ENCODE measurements at places on chromosomes 5 and 9.

DNA sequence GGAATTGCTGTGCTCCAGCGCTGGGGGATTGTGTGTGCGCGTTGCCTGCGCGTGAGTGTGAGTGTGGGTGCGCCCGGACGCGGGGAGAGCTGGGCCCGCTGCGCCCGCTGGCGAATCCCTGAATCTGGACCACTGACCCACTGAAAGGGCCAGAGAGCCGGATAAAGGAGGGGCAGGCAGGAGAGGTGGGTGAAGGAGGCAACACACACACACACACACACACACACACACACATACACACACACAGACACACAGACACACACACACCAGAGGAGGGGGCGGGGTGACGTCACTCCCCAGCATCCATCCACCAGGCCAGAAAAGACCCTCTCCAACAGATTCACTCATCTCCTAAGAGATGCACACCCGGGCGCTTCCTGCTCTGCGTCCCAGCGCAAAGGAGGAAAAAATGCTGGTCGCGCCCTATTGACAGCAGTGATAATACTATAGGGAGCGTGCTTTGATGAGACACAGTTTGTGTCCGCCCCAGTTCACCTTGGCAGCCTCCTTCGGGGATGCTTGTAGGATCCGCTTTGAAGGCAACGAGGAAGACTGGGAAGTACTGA is 1059.1 kb upstream of the DMAC1 start:
- ATAC-seq, result no peak

GRCh38 chr9:110440796-110441195 is 103.1 kb upstream of the TXNDC8 start:
- no peak for ATAC-seq

DNA sequence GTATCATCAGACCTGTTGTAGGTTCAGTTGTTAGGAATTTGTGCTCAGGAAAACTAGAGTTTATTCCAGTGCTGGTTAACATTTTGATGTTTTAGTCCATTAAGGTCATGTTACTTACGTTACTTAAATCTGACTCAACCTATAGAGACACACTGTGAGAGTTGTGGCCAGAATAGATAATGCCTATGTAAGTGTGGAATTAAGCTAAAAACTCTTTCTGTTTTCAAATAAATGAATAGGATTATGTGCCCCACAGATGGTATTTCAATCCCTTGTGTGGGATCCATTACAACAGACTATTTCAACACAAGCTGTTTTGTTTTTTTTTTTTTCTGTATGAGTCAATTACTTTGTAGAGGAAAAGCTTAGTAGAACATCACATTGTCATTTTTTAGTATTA is 68.1 kb downstream of the MEGF10 start:
- ATAC-seq, result no peak

DNA sequence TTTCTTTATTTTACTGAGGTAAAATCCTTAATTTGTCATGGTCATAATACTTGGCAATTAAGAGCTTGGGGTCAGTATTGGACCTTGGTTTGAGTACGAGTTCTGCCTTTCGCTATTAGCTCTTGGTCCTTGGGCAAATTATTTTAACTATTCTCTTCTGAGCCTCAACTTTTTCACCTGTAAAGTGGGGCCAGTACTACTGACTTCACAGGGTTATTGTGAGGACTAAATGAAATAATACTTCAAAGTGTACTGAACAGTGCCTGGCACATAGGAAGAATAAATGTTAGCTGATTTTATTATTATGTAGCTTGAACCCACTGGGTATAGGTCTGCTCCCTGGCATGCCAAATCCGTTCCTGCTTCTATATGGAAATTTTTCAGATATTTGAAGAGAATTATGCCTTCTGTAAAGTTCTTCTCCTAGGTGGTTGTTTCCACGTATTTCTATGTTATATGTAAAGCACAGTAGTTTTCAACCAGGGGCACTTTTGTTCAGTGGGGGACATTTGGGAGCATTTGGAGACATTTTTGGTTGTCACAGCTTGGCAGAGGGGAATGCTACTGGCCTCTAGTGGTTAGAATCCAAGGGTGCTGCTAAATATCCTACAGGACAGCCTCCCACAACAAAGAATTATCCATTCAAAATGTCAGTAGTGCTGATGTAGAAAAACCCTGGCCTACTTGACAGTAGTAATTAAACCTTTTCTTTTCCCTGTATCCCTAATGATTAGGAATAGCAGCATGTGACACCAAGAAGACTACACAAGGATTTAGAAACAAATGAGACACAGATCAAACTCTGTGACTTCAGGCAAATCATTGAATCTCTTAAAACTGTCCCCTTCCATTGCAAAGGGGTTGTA is 4.5 kb downstream of the RCL1 start:
- ATAC-seq, result no peak

DNA sequence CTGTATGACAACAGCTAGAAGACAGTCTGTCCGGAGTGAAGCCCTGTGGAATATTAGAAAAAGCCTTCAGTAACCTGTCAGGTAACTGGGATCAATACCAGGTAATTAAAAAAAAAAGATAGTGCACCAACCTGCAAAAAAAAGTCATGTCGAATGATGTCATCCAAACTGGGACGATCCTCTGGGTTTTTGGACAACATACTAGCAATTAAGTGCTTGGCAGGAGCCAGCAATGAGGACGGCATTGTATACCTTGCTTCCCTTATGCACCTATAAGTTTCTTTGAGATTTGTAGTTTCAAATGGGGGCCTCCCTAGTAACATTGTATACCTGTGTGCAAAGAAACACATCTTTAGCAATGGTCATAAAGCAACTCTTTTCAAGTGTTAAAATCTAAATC is 2.8 kb downstream of the PLK2 start:
- no peak for ATAC-seq

GRCh38 chr5:67672636-67673035 is 476.0 kb upstream of the CD180 start:
- no peak for ATAC-seq

GRCh38 chr9:93648181-93648580 is 71.8 kb downstream of the PHF2 start:
- no peak for ATAC-seq

DNA sequence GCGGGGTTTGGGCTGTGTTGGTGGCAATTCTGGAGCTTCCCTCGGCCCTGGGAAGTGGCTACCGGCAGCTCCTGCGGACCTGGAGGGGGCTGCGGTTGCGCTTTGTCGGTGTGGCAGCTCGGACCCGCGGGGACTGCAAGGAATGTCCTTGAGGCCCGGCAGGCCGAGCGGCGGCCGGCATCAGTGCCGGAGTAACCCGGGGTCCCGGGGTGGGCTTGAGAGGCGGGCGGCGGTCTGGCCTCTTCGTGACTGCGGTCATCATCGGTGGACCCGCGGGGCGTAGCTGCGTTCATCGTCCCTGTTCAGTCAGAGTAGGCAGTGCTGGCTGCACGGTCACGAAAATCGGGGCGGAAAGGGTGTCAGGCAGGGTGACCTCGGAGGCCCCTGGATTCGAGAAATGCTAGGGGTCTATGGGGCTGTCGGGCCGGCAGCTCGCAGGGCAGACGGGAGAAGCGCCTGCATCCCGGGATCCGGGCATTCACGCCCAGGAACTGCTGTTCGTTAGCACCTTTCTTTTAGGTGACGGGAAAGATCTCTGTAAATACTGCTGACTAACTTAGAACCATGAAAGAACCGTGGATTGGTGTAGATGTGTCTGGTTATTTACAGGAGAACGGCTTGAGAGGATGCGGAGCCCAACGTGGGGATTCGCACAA is 474 bp downstream of the HMGCR start:
- ATAC-seq, result no peak

DNA sequence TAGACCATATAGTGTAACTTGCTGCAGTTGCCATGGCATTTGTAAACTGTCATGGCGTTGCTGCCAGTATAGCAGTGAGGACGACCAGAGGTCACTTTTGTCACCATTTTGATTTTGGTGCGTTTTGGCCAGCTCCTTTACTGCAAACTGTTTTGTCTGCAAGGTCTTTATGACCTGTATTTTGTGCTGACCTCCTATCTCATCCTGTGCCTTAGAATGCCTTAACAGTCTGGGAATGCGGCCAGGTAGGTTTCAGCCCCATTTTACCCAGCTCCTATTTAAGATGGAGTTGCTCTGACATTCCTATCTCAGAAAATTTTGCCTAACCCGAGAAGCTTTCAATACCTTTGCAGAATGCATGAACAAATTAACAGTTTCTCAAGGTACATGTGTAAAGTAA is 914.4 kb upstream of the ACO1 start:
- no peak for ATAC-seq

GRCh38 chr5:76565009-76565408 is 58.2 kb downstream of the F2RL2 start:
- ATAC-seq, result no peak

GRCh38 chr9:17216011-17216410 is 81.2 kb downstream of the CNTLN start:
- ATAC-seq, result no peak

GRCh38 chr5:160271836-160272235 is 40.5 kb downstream of the CCNJL start:
- no peak for ATAC-seq

- no peak for ATAC-seq
Measured at GRCh38 chr5:33120671-33121070, 320.1 kb upstream of the TARS1 start.

GRCh38 chr9:136508729-136509500 is 26.1 kb upstream of the SEC16A start:
- ATAC-seq, result peak; percentile 80

DNA sequence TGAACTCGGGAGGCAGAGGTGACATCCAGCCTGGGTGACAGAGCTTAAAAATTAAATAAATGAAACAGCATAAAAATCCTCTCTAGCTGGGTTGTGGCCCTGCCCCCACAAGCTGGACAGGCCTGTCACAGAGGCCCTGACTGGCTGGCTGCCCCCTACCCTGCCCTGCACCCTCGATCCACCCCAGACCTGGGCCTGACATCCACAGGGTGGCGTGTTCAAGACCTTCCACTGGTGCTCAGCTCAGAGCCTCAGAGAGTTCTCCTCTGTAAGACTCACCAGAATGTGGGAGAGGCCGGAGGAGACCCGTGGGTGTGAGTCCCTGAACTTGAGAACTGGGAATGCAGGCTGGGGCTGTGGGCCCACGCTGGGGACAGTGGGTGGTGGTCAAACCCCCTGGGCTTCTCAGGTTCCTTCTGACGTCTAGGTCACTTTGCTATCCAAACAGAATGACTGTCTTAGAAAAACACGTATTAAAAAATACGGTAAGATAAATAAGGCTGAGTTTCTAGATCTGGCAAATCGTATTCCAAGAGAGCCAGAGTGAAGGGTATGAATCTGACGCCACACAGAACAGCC is 9.7 kb upstream of the WDR38 start:
- ATAC-seq, result no peak

GRCh38 chr5:128081111-128081851 is 2.3 kb upstream of the SLC12A2 start:
- ATAC-seq, result no peak

- ATAC-seq, result no peak
Measured at GRCh38 chr5:58341476-58341875, 118.4 kb downstream of the PLK2 start.

GRCh38 chr9:81535542-81536241 is 153.7 kb downstream of the TLE1 start:
- no peak for ATAC-seq

- peak; percentile 82 for ATAC-seq
Measured at GRCh38 chr5:96703384-96703920, 41.3 kb downstream of the CAST start.

GRCh38 chr5:93579692-93580062 is 1.3 kb downstream of the NR2F1-AS1 start:
- no peak for ATAC-seq

- ATAC-seq, result peak; percentile 14
Measured at GRCh38 chr9:122347348-122348287, 23.2 kb upstream of the PTGS1 start.

DNA sequence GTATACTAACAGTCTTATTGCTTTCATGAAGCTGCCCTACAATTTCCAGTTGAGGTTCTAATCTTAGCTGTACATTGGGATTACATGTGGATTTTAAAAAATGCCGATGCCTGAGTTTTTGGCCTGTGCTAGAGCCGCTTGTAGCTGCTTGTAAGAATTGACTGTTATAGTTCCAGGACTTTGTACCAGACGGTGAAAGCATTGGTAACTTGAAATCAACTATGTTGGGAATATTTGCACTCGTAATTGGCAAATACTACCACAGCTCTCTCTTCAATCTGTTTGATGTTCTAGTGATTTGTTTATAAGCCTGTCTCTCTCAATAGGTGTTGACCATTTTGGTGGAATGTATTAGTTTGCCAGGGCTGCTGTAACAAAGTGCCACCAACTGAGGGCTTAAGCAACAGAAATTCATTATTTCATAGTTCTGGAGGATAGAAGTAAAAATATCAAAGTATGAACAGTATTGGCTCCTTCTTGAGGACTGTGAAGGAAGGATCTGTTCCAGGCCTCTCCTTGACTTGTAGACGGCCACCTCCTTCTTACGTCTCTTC is 50.5 kb upstream of the DHFR start:
- ATAC-seq, result no peak

DNA sequence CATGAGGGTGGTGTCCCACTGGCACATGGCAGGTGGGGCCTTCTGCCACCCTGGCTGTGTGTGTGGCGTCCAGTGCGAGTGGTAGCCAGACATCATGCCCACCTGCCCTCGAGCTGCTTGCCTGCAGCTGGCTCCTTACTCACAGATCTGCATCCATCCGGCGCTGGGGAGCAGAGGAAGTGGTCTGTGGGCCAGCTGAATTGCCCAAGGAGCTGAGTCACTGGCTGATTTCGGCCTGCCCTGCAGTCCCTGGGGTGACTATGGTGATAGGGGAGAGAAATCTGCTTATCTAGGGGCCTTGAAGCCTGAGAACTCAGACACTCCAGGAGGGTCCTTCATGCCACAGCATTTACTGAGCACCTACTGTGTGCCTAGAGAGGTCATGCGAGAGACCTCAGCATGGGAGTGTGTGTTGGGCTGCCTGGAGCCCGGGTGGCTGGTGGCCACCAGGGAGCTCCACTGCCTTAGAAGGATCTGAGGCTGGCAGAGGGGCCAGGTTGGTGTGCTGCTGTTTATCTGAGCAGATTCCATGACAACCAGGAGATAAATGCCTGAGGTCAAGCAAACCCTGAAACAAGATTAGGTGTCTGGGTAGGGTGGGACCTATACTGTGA is 57.1 kb downstream of the SLC22A5 start:
- peak; percentile 67 for ATAC-seq

DNA sequence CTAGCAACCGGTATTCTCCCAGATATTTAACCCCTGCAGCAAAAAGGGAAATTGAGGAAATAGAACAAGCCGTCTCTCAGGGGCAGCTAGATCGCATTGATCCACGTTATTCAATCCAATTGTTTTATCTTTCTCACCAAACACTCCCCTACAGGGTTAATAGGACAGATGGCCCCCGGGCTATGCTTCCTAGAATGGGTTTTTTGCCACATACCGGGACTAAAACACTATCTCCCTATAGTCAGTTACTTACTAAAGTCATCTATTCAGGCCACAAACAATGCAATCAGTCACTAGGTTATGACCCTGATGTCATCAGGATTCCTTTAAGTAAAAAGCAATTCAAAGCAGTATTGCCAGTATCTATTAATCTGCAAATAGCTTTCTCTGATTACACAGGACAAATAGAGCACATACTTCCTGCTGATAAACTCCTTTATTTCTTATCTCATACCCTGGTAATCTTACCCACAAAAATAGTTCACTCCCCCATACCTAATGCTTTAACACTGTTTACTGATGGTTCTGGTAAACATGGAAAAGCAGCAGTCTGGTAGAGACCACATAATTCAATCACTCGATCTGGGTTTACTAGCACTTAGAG is 159.0 kb downstream of the CPLANE1 start:
- ATAC-seq, result no peak

GRCh38 chr9:36738318-36738976 is 165.8 kb downstream of the MELK start:
- ATAC-seq, result no peak

All from activated T-helper 17 cell treated with anti-CD3 and anti-CD28 coated beads, Interleukin-2, amount 50 U/mL, for 72 hours (primary cell).